ENCODE measurements at places on chromosomes 3 and 15.

DNA sequence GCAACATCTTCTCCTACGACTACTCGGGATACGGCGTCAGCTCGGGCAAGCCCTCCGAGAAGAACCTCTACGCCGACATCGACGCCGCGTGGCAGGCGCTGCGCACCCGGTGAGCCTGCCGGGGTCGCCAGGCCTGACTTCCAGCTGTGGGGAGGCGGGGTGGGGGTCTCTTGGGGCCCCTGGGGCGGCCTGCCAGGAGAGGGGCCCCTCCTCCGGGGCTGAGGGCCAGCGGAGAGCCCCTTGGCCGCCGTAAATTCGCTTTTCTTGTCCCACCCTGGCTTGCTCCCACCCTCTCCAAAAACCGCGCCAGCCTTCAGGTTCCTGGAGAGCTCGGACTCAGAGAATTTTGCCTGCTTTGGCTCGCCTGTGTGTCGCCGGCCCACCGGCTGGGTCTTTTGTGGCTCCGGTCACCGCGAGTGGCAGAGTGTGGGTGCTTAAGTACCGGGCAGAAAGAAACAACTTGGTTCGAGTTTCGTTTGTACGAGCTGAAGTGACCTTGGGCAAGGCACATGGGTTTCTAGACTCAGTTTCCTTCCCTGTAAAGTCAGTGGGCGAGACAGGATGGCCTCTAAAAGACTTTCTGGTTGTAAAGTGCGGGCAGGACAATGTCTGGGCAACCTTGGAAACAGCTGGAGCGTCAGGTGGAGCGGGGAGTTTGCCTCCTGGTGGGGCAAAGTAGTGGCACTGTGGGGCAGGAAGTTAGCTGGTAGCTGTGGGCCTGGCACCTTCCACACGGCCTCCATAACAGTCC is 976 bp downstream of the ABHD17C start:
- DNase-seq, result no peak

GRCh38 chr15:73212424-73212823 is 156.3 kb downstream of the HCN4 start:
- no peak for DNase-seq

DNA sequence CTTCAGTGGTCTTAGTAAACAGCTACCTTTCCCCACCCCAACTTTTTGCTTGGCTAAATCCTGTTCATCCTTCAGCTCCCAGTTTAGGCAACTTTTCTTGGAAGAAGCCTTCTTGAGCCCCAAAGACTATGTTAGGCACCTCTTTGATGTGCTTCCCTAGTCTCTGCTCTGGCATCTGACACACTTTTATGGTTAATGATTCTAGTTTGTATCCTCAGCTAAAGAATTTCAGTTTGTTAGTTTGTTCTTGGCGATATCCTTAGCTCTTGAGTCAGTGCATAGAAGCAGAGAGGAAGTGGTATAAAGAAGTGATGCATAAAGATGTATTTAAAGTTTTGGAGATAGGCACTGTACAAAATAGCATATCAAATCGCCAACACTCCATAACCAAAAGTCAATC is 168.4 kb downstream of the WDR72 start:
- DNase-seq, result no peak

DNA sequence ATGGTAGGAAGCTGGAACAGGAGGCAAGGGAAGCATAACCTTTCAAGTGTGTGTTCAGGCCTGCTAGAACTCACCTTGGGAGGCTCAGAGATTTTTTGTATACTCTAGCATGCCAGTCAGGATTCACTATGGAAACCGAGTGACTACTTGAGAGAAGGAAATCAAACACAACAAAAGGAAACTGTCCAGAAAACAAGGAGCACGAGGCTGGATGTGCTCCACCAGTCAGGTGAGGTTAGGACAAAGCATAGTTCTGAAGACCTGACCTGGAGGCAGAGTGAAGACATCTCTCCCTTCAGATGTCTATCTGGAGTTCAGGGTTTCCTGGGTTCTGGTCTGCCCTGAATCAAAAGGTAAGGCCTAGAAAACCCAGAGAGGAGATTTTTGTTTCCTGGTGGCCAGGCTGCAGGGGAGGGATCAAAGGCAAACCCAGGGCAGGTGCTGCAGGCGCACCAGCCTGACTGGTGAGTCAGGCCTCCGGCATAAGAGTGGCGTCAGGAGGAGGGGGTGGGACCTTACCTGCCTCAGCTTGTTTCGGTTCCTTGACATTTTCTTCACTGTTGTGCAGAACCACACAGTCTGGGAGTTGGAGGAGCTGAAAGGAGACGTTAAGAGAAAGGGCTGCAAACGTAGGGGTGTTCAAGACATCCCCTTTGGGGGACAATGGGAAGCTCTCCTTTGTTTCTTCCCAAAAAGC is 52.2 kb upstream of the OSBPL11 start:
- DNase-seq, result no peak

DNA sequence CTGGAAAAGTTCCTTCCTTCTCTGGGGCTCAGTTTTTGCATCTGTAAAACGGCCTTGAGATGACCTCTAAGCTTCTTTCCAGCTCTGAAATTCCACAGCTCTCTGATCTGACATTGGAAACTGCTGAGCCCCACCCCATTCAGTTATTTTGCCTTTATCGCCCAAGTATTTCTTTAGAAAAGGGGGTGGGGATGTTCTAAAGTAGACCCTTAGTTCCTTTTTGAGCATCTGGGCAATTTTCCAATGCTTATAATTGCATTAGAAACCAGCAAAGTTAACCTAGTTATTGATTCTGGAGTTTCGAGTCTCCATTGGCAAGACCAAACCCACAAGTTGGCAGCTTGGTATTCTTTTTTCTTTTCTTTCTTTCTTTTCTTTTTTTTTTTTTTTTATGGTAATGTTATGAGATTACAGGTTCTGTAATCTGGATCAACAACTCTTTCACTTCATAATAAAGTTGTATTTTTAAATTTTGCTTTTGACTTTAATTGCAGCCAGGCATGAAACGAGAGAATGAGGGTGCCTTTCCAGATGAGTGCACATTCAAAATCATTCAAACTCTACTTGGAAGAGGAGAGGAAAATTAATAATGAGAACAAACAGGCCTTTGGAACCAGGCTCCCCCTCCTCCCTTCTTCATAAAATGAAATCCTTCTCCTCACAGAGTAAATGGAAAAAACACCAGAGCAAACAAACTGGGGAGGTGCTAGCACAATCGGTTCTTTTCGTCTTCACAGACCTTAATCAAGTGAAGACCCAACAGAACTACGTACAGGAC is 76.8 kb upstream of the LRIG1 start:
- DNase-seq, result no peak

- peak; percentile 39 for DNase-seq
Observed at GRCh38 chr3:81581966-81582599, 179.4 kb downstream of the GBE1 start.

DNA sequence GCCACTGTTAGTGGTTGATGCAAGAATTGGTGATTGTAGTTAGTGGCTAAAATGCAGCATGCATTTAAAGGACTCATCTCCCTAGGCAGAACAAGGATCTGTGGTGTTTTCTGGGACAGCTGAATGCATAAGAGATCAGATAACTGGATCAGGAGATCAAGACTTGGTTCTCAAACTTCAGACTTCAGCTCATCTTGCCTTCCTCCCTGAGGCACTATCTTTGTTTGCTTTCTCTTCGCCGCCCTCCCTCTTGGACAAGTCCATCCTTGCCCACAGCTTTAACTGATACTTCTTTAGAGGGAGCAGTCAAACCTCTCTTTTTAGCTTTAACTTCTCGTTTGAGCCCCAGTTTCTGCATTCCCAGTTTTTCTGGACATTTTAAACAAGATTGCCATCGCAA is 195.4 kb upstream of the TPRG1 start:
- DNase-seq, result no peak

GRCh38 chr3:22685597-22685996 is 517.5 kb upstream of the UBE2E2 start:
- DNase-seq, result peak; percentile 11

GRCh38 chr3:130758624-130759369 is 12.2 kb upstream of the PIK3R4 start:
- DNase-seq, result no peak

GRCh38 chr3:5389057-5389456 is 201.6 kb downstream of the EDEM1 start:
- DNase-seq, result no peak

DNA sequence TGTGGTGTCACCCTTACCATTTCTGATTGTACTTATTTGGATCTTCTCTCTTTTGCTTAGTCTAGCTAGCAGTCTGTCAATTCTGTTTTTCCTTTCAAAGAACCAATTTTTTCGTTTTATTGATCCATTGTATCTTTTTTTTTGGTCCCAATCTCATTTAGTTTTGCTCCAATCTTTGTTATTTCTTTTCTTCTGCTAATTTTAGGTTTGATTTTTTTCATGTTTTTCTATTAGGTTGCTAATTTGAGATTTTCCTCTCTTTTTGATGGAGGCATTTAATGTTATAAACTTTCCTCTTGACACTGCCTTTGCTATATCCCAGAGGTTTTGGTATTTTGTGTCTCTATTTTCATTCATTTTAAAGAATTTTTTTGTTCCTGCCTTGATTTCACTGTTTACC is 16.9 kb upstream of the FAM98B start:
- DNase-seq, result no peak

GRCh38 chr3:112689989-112690388 is 49.0 kb upstream of the CCDC80 start:
- no peak for DNase-seq

DNA sequence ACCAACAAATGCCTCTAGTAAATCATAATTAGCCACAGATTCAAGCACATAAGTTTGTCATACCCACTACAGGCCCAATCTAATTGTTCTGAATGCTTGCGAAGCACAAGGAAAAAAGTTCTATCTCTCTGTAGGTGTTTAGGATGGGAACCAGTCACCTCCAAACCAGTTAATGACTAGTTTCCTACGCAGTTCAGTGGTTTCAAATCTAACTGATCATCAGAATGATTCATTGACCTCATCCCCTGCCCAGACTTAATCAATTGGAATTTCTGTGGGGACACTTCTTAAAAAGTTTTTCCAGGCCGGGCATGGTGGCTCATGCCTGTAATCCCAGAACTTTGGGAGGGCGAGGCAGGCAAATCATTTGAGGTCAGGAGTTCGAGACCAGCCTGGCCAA is 24.3 kb upstream of the MASP1 start:
- DNase-seq, result no peak

GRCh38 chr3:67558426-67558825 is 96.0 kb downstream of the SUCLG2 start:
- no peak for DNase-seq

- DNase-seq, result no peak
Observed at GRCh38 chr3:72446218-72447058, 401.8 kb downstream of the SHQ1 start.

DNA sequence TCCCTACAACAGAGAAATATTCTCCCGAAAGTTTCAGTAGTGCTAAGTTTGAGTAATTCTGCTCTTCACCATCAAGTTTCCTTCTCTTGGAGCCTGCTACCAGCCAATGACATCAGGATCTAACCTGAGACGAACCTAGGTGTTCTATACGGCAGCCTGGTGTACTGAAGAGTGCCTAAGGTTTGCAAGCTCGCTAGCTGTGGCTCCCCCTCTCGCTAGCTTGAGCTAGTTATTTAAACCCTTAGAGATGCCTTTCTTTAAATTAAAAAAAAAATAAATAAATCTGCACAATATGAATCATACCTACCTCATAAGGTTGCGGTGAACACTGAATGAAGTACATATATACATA is 1.4 kb upstream of the COL8A1 start:
- no peak for DNase-seq

GRCh38 chr15:100769975-100770340 is 109.7 kb upstream of the ALDH1A3 start:
- DNase-seq, result no peak

DNA sequence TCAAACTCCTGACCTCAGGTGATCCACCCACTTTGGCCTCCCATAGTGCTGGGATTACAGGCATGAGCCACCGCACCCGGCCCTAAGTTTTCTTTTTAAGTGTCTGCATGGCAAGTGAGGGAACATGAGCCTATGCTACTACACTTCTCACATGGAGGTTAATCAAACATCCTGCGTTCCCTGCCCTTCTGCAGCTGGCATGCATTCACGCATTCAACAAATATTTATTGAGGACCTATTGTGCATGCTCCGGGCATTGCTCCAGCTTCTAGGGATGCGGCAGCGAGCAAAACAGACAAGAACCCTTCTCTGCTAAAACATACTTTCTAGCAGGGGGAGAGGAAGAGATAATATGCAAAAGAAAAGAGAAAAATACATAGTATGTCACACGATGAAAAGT is 42.6 kb upstream of the ACKR4 start:
- DNase-seq, result no peak

- DNase-seq, result no peak
Observed at GRCh38 chr3:69542089-69542804, 156.4 kb upstream of the FRMD4B start.

- no peak for DNase-seq
Observed at GRCh38 chr3:64463981-64464380, 223.8 kb downstream of the ADAMTS9 start.

DNA sequence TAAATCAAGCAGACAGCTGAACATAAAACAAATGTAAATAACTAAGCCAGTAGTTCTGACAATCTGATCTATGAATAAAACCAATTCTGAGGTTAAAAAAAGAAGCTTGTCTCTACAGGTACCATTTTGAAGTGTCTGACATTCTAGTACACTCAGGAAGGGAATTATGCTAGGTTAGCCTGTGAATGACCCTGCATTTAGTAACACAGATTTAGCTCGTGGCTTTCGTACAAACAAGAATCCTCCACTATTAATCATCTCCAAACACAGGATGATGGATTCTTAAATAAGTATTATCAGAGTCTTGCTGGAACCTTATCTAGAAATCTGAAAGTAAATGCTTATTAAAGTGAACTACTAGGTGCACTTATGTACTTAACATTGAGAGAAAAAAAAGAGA is 1120.1 kb downstream of the ROBO1 start:
- DNase-seq, result no peak

DNA sequence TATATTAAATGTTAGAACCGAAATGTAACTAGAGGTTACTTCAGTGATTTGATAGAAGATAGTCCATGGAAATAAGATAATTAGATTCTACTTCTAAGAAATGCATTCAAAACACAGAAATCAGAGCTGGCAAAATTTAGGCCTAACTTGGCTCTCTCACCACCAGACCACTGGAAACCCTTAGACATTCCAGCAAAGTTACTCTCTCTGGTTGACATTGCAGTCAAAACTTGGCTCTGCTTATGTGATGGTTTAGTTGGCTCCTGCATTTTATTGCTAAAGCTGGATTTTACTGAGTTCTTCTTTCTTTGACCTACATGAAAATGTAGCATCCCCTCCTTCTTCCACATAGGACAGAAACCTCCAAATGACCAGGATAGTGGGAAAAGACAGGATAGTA is 35.4 kb upstream of the CBLB start:
- DNase-seq, result no peak

DNA sequence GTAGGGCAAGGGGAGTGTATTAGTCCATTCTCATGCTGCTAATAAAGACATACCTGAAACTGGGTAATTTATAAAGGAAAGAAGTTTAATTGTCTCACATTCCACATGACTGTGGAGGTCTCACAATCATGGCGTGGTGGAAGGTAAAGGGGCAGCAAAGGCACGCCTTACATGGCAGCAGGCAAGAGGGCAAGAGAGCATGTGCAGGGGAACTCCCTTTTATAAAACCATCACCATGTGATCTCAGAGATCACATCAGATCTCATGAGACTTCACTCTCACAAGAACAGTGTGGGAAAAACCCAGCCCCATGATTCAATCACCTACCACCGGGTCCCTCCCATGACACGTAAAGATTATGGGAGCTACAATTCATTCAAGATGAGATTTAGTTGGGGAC is 41.4 kb downstream of the SUMF1 start:
- no peak for DNase-seq

GRCh38 chr3:120469440-120469839 is 18.6 kb upstream of the FSTL1 start:
- no peak for DNase-seq

Measured in NB4 (cell line).